ENCODE measurements at places on chromosomes 2 and 18.

GRCh38 chr2:140711867-140712266, 1418.9 kb downstream of the LRP1B start:
- DNase-seq = no peak

DNA sequence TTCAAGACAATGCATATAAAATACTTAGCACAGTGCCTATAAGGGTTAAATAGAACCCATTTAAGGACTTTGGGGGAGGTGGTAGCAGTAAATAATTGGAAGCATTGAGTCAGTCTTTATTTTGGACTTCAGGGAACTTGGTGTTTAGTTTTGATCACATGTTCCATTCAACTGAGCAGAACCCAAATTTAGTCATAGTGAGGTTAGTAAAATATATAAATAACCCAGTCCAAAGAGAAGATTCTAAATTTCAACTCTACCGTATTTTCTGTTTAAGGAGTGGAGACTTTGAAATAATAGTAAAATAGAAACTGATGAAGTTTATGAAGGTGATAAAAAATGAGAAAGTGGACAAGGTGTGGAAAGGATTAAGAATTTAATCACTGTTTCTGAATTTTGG, 19.7 kb downstream of the TWSG1 start:
- no peak for DNase-seq

- no peak for DNase-seq
Measured at GRCh38 chr2:191864628-191865374, 17.9 kb upstream of the CAVIN2 start.

GRCh38 chr2:30777661-30778505, 29.4 kb downstream of the CAPN13 start:
- DNase-seq = peak; percentile 1

- no peak for DNase-seq
Measured at GRCh38 chr2:190121971-190122370, 59.4 kb upstream of the MSTN start.

DNA sequence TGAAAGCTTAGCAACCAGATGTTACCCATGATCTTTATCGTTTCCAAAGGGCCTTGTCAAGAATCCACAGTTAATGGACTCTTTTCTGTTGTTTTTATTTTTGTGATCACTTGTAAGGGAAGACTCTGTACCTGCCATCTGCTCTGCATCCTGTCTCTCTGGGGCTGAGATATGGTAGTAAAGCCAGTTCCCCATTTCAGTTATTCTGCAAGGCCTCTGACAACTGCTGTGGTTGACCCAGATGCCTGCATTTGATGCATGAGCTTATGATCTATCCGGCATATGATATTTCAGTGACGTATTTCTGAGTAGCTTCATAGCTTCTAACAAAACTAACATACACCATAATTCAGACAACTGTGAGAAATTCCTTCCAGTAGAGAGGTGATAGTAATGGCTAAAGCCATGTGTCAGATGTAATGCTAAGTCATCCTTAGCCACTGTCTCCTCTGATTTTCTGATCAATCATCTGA, 105.1 kb downstream of the TPO start:
- DNase-seq = no peak

GRCh38 chr2:72263043-72263775, 115.5 kb upstream of the CYP26B1 start:
- no peak for DNase-seq

DNA sequence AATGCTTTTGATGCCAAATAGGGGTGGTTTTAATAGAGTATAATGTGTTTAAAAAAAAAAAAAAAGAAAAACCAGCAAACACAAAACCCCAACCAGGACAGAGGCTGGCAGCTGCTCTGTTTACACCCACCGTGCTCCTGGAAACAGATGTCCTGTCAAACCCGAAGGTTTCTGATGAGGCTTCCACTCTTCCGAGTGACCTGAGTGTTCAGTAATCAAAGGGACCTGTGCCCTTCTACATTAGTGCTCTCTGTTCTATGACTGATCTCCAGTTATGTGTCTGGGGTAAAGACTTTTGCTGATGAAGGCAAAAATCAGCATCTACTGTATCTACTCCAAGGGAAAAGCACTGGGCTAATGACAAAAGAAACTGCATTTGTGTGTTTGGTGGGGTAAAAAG, 3.5 kb upstream of the KLHL29 start:
- DNase-seq = no peak

GRCh38 chr2:198968545-198968944, 489.2 kb downstream of the SATB2 start:
- no peak for DNase-seq

DNA sequence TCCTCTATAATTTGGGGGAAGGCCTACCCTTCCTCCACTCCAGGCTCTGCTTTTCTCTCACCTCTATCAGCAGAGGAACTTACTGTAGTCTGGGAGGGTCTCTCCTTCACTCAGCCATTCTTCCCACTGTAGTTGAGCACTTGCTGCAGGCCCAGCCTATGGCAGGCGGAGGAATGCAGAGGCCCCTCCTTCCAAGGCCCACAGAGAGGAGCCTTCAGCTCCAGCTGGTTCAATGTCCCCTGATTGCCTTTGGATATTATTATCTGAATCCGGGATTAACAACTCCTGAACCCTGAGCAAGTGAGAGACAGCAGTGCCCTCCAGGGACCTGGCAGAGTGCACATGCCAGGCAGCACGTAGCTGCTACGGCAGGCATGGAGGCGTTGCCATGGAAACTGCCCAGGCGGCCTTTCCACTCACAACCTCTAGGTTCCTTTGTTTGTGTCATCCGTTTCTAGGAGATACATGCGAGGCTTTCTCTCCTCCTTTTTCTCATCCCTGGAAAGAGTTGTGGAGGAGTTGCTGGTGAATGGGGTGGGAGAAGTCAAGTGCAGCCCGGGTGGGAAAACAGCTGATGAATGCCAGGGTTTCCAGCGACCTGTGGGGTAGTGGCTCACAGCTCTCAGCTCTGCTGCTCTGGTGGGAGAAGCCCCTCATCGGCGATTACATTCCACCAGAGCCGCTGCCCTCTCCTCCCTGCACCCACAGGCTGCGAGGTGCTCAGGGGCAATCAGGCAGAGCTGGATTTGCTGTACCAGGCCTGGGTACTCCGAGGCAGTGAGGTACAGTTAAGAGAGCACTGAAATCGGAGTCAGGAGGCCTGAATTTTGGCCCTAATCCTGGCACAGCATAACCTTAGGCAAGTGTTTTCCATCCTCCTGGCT, 55.3 kb upstream of the HK2 start:
- DNase-seq = no peak

DNA sequence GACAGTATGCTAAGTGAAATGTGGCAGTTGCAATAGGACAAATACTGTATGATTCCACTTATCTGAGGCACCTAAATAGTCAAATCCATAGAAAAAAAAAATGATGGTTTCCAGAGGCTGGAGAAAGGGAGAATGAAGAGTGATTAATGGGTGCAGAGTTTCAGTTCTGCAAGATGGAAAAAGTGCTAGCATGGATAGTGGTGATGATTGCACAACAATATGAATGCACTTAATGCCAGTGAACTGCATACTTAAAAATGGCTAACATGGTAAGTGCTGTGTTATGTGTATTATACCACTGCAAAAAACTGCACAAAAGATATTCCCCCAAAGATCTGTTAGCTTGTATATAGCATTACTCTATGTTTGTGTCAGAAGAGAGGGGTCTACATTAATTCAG, 185.4 kb downstream of the INHBB start:
- no peak for DNase-seq

- no peak for DNase-seq
Measured at GRCh38 chr2:224532931-224533330, 52.2 kb downstream of the CUL3 start.

DNA sequence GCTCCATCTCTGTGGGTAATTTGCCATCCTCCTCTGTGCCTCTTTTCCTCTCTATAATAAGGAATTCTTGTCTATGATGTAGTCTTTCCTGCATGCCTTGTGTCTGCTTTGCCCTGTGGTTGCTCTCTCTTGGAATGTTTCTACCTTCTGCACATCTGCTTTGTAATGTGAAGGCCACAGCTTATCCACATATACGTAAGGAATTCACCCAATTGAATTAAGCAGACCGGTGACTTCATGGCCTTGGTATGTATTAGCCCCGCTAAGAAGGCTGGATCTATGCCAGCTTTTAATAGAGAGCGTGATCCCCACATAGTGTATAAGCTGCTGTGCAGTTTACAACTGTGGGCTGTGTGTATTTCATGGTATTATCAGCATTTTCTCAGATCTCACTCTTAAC, 274.7 kb downstream of the RNF144A start:
- DNase-seq = no peak

DNA sequence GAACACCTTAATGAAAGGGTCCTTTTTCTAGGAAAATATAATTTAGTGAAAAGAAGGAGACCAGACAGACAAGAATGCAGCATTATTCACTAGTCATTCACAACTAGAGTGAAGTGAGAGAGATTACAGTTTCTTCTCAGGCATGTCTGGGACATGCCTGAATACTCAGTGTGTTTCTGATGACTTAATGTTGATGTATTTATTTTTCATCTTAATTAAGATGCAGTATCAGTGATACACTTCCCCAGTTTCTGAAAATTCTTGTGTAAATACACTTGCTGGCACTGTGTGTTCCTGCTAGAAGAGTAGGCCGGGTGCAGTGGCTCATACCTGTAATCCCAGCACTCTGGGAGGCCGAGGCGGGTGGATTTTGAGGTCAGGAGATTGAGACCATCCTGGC, 143.6 kb downstream of the MYO3B start:
- DNase-seq = no peak

DNA sequence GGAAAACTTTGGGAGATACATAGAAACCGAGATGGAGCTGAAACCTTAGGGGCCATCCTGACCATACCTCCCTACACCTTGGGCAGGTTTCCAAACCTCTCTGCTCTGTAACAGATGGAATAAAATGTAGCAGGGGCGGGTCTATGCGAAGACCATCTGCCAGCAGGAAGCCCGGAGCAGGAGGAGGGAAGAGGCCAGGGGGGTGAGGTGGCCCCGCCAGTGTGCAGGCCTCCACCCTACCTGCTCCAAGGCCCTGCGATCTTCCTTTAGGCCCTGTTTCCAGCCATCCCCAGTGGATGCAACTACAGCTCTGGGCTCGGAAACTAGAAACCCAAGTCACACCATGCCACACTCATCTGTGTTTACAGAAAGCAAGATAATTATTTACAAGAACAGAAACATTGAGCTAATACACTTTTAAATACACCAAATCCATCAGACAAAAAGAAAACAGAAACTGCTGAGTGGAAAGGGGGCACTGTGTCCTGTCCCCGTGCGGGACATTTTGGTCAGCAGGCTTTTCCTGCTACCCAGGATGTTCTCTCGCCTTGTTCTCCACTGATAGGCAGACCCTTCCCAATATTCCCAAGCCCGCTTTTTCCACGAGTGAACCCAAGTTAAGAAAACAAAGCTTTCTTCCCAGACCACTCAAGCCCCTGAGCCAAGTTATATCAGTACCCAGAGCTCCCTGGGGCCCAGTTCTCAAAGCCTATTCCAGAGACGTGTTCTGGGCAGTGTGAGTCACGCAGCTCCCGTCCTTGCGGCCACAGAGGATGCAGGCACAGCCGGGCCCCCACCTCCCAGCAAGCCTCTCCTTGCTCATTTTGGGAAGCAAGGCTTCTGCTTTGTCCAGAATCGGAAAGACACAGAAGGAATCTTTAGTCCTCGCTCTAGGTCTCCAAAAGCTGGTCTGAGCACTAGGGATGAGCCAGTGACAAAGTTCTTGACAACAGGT, 17.3 kb downstream of the CIB4 start:
- DNase-seq = no peak

DNA sequence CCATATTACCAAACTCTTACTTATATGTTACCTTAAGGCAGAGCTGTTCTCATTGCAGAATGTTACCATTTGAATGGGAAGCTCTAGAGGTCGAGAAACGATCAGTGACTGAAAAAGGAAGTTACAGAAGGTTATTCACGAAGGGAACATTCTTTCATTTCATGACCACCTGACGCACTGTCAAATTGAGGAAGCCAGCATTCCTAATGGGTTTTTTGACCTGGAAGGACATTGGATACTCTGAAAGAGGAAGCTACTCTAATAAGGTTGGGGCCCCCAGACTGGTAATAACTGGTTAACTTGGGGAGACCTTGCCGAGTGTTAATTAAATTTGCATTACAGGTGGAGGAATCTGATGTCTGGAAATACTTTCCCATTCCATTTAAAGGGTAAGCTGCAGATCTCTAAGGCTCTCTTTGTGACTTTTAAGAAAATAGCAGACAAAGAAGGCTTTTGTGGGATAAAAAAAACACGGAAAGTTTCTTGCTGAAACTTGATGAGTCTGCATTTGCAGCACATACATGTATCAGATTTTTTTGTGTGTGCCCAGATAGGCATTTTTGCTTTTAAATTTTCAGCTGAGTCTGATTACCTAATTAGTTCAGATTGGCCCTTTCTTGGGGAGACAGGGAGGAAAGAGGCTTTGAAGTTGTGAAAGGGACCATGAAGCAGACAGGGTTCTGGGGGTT, 137.1 kb downstream of the LTBP1 start:
- no peak for DNase-seq

- DNase-seq = peak; percentile 15
Measured at GRCh38 chr2:177332026-177332991, 60.3 kb upstream of the AGPS start.

GRCh38 chr2:180056367-180057118, 49.4 kb upstream of the CWC22 start:
- no peak for DNase-seq

- no peak for DNase-seq
Measured at GRCh38 chr2:37771600-37772088, 100.2 kb upstream of the CDC42EP3 start.

GRCh38 chr2:46471-47345, at the start of gene FAM110C:
Gene FAM110C, minus strand, starts transcription at chr2:46505. Its CDS starts 120 bp downstream, at chr2:46385.
- peak; percentile 52 for DNase-seq

DNA sequence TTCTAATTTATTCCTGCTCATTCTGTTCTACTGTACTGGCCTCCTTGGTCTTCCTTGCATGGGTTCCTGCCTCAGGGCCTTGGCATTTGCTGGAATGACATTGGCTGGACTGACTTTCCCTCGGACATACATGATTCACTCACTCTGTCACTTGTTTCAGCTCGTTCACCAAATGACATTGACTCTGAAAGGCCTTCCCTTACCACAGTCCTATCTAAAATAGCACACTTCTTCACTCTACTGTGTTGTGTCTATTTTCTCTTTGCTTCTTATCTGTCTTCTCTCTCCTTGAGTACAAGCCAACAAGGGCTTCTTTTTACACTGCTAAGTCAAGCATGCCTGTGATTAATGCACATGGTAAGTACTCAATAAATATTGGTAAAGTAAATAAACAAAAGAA, 65.6 kb downstream of the SCG2 start:
- DNase-seq = no peak

- DNase-seq = no peak
Measured at GRCh38 chr2:236592821-236593220, 23.2 kb downstream of the ACKR3 start.

GRCh38 chr2:109422071-109422757, 191.6 kb downstream of the SEPTIN10 start:
- no peak for DNase-seq

DNA sequence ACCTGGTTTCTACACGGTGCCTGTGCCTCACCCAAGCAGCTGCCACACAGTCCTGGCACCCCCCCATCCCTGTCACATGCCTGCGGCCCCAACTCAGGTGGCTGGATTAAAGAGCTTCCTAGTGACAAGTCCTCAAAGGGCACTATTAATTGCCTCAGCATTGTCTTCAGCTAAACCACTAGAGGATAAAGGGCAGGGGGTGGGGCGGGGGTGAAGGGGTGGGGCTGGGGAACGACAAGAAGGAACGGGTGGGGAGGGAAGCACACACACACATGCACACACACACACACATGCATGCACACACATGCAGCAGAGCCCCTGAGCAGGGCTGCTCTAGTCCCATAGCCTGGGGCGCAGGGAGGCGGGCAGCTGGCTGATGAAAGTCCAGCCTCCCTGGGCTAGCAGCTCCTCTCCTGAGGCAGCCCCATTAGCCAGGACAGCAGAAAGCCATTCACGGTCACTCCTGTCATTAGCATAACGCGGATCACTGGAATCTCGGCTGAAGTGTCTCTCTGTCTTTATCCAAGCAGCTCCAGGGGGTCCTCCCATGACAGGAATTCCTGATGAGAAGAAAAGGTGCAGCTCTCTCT, 7.4 kb upstream of the TEX261 start:
- no peak for DNase-seq
